ENCODE measurements at places on chromosomes 4 and X.

- DNase-seq: no peak
These were observed 12.5 kb upstream of the LCORL start for GRCh38 chr4:18034099-18034498.

DNA sequence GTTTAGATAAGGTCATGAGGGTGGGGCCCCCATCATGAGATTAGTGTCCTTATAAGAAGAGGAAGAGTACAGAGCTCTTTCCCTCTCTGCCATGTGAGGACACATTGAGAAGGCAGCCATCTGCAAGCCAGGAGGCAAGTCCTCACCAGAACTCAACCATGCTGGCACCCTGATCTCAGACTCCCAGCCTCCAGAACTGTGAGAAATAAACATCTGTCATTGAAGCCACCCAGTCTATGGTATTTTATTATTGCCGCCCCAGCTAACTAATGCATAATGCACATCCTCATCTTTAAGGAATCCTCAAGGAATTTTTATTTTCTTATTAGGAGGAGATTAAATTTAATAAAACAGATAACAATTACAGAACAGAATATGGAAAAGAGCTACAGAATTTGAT, 16.7 kb upstream of the EXOSC9 start:
- DNase-seq: no peak

- DNase-seq: no peak
These were observed 259.6 kb downstream of the UNC5C start for GRCh38 chr4:95289028-95289634.

- DNase-seq: no peak
These were observed 1.1 kb downstream of the CXCL1 start for GRCh38 chr4:73870260-73870659.

DNA sequence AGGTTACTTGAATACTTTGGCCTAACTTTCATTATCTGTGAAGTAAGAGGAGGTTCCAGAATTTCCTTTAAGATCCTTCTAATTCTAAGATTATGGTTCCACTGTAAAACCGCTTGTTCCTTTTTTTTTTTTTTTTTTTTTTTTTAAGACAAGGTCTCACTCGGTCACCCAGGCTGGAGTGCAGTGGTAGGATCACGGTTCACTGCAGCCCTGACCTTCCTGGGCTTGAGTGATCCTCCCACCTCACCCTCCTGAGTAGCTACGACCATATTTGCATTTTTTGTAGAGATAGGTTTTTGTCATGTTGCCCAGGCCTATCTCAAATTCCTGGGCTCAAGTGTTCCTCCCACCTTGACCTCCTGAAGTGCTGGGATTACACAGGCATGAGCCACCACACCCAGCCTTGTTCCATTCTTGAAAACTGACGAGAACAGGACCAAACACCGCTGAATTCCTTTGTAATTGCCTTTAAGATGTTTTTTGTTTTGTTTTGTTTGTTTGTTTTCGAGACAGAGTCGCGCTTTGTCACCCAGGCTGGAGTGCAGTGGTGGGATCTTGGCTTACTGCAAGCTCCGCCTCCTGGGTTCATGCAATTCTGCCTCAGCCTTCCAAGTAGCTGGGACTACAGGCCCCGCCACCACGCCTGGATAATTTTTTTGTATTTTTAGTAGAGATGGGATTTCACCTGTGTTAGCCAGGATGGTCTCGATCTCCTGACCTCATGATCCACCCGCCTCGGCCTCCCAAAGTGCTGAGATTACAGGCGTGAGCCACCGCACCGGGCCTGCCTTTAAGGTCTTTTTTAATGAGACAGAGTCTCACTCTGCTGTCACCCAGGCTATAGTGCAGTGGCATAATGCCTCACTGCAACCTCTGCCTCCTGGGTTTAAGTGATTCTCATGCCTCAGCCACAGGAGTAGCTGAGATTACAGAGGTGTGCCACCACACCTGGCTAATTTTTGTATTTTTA, 6.8 kb downstream of the PDS5A start:
- DNase-seq: no peak

DNA sequence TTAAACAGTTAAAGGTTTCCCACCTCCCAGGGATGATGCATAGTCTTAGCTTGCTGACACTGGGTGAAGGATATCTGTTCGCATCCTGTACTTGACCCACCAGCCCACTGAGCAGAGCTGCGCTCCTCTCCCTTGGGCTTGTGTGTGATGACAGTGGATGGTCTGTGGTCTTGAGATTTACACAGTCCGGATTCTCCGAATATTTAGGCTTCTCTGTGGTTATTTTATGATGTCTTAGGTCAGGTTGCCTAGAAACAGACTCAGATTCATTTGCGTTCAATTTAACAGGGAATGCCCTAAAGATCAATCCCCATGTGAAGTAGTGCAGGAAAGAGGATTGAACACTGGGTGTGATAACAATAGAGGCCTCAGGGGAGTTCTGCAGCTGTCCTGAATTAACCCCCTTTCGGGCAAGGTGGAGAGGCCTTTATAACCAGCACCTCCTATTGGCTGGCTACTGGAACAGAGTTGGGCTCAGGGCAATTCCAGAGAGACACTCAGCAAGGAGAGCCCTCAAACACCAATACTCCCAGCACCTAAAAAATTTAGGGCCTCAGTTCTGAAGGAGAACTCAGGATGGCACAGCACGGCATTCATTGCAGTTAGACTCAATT, 653.2 kb upstream of the GALNT7 start:
- no peak for DNase-seq

GRCh38 chrX:20452487-20452886, 185.8 kb upstream of the RPS6KA3 start:
- DNase-seq: no peak

GRCh38 chr4:140861359-140862176, 105.4 kb upstream of the TBC1D9 start:
- DNase-seq: peak; percentile 69

DNA sequence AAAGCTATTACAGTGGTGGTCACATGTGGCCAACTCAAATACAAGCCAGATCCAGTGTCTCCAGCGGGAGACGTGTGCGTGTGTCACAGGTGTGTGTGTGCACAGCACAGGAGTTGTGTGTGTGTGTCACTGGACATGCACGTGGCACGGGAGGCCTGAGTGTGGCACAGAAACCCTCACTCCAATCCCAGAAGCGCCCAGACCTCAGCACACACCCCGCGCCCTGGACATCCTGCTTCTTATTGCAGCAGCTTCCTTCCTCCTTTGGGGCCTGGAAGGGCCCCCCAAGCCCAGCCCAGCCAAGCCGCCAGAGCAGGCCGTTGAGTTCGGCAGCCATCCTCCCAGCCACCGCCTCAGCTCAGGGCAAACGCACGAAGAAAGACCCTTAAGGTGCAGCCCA, 37.9 kb downstream of the ACOX3 start:
- DNase-seq: no peak

GRCh38 chr4:154478547-154478946, 13.1 kb downstream of the DCHS2 start:
- no peak for DNase-seq

DNA sequence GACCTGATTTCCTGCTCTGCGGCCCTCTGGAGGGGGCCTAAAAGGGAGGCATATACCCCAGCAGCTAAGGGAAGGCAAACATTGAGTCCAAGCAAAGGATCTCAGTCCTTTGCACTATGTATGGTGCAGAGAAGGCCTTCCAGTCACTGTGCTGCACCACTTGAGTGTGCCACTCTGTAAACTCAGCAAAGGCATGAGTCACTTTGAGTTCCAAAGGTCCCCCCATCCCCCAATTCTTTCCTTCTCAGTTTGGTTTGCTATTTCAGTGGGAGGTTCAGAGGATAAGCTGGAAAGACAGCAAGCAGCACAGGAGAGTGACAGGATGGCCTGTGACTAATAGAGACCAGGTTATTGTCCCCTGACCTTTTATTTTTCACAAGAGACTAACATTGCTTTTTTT, 131.3 kb downstream of the FHDC1 start:
- DNase-seq: peak; percentile 29

DNA sequence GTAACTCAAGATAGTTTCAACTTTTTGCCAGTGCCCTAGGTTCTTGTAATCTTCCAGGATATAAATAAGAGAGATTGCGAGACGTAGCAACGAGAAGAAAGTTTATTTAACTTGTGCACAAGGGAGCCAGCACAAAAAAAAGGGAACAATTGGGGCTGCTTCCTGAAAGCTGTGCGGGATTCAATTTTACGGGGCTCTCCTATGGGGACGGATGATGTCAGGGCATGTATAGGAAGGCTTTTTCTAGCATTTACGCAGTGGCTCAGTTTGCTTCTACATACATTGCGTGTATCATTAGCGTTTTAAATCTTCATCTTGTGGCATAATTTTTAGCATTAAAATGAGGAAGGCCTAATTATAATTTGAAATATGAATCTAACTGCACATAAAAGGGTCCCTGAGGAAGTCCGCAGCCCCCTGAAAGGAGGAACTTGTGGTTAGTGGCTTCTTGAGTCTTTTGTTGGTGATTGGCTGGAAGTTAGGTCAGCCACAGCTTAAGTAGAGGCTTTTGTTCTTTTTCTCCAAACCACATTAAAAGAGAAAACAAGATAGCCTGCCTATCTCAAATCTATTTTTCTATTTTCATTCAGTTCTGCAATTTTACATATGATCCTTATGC, 668.2 kb upstream of the NDST4 start:
- DNase-seq: no peak

DNA sequence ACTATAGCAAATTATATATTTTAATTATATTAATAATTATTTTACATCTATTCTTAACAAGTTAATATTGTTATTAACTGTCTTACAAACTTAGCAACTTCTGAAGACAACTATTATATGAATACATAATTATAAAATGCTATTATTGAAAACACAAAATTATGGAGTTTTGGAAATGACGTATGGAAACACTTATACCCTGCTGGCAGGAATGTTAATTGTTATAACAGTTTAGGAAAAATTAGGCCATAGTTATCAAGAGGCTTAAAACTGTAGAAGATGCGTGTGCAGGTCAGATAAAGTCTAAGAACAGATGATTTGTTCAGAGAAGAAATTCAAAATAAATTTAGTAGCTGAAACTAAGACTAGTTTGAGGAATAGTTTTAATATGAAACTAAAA, 211.7 kb downstream of the FAT4 start:
- DNase-seq: no peak

- peak; percentile 97 for DNase-seq
These were observed 119.5 kb upstream of the LIMCH1 start for GRCh38 chr4:41418444-41418843.

GRCh38 chrX:132474544-132475248, 14.1 kb downstream of the MBNL3 start:
- no peak for DNase-seq

DNA sequence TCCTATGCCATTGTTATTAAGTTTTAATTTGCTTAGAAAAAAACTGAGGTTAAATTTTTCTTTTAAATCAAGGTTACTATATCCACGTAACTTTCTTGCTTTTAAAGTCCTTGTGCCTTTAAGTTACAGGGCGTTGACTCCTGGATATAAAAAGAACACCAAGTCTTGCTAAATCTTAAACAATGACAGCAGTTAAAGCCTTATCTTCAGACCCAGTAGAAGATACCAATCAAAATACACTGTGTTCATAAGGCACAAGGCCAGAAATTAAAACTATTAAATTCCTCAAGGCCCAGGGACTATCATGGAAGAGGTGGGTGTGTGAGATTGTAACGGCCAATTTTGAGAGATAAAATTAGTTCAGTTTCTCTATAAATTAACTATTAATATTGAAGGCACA, 60.4 kb downstream of the PAGE2 start:
- no peak for DNase-seq

- DNase-seq: no peak
These were observed 24.9 kb downstream of the LHFPL1 start for GRCh38 chrX:112654871-112655270.

GRCh38 chrX:16511796-16512776, 137.9 kb upstream of the S100G start:
- DNase-seq: peak; percentile 4

- no peak for DNase-seq
These were observed 1.4 kb downstream of the UBA6 start for GRCh38 chr4:67699603-67700002.

GRCh38 chrX:111365770-111366325, 46.1 kb downstream of the DCX start:
- DNase-seq: no peak

GRCh38 chrX:143664302-143664701, 28.4 kb upstream of the SLITRK4 start:
- no peak for DNase-seq

DNA sequence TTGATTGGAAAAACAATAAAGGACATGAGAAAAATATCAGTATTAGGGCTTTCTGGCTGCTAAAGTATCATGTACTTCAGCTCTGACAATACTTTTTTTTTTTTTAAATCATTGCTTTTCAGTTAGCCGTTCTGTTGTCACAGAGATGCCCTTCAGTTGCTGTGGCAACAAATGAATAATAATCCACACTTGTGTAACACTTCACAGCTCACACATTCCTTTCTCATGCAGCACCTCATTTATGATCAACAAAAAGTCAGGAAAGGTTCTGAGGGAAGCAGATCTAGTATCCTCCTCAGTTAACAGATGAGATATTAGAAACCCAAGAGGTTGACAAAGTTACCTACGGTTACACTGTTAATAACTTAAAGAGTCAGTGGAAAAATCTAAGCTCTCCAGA, 444.2 kb upstream of the SLIT2 start:
- peak; percentile 79 for DNase-seq

DNA sequence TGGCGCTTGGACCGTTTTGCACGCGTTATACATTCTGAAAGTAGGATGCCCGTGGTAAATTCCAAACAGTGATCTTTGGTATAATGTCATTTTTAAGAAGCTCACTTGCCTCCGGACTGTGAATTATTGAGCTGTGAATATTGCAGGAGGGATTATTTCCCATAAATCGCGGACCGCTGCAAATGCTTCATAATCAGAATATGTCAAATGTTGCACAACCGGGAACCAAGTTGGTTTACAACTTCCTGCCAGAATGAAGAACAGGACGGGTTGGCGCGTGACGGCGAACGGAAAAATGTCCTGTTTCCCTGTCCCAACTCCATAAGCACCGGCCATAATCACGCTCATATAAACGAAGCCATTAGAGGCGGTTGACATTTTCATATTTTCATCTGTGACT, 67.6 kb downstream of the SHOX start:
- DNase-seq: no peak

DNA sequence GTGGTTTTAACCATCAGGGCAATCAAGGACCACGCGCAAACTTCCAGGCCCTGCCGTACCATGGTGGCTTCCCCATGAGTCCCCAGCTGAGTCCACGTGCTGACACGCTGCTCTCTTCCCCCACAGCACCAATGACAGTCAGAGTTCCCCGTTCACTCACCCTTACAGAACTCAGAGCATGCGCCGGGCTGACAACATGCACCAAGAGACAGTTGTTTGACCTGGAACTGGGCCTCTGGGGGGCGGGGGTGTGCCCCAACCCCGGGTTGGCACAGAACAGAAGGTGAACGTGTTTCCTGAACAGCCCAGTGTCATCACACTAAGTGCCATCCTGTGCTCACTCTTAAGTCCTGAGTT, 29.4 kb downstream of the IRF2 start:
- no peak for DNase-seq
